ENCODE measurements at places on chromosomes 2 and 18. TPM values are rescaled to one million over a fixed set of nuclear protein-coding genes. Genes with fewer than 3 reads are reported as not detected.

- DNase-seq = no peak
Measured at GRCh38 chr18:69684789-69685188, 262.9 kb downstream of the CD226 start.

The RND3 gene
- total RNA-seq = not detected

GRCh38 chr2:121803503-121803902, 48.1 kb downstream of the TSN start:
- no peak for DNase-seq

GRCh38 chr2:134512734-134513464, 205.9 kb downstream of the TMEM163 start:
- DNase-seq = no peak

DNA sequence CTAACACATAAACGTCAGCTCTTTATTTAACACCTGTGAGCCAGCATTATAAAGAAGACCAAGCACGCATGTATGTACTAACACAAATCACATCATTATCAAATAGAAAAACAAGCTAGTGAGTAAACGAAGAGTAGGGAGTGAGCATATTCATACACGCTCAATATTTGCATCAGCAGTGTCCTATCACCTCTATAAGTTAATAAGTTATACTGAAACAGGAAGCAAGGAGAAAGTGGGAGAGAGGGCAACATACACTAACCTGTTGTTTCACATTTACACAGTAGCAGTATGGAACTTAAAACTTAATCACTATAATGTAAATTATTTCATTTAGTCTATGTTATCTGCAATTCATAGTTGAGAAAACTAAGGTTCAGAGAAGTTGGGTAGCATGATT, 321.5 kb upstream of the TANK start:
- no peak for DNase-seq

- DNase-seq = no peak
Measured at GRCh38 chr2:12107939-12108338, 361.5 kb downstream of the LPIN1 start.

- no peak for DNase-seq
Measured at GRCh38 chr2:175808858-175809257, 193.2 kb downstream of the LNPK start.

GRCh38 chr18:31243740-31244512, 74.0 kb upstream of the DSG1 start:
- DNase-seq = no peak

The CABLES1 gene
- total RNA-seq = 5.7 TPM

- DNase-seq = no peak
Measured at GRCh38 chr18:6239716-6240115, 175.0 kb downstream of the L3MBTL4 start.

DNA sequence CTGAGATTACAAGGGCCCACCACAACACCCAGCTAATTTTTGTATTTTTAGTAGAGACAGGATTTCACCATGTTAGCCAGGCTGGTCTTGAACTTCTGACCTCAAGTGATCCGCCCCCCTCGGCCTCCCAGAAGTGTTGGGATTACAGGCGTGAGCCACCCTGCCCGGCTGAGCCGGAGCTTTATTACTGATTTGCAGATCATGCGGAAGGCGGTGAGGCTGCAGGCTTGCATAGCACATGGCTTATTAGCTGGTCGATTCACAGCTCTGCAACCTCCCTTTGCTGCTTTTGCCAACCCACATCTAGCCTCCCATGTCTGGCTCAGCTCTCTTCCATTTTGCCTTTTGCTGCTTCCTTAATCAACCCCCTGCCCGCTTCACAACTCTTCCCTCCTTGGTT, 210.3 kb downstream of the VAPA start:
- no peak for DNase-seq

DNA sequence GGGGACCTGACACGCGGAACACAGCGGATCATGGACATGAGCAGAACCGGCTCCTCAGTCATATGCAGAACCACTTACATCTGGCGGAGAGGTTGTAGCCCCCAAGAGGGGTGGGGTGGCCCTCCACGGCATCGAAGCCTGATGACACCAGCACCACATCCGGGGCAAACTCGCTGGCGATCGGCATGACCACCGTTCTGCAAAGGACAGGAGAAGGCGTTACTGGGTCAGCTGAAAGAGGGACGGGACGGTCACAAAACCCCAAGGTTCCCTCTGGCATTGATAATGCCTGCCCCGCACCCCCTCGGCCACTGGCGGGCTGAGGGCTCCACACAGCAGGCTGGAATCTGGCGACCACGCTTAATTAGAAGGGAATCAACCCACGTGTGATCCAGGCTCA, 220.5 kb downstream of the TWIST2 start:
- no peak for DNase-seq

The UGT1A5 gene
- not detected for total RNA-seq

DNA sequence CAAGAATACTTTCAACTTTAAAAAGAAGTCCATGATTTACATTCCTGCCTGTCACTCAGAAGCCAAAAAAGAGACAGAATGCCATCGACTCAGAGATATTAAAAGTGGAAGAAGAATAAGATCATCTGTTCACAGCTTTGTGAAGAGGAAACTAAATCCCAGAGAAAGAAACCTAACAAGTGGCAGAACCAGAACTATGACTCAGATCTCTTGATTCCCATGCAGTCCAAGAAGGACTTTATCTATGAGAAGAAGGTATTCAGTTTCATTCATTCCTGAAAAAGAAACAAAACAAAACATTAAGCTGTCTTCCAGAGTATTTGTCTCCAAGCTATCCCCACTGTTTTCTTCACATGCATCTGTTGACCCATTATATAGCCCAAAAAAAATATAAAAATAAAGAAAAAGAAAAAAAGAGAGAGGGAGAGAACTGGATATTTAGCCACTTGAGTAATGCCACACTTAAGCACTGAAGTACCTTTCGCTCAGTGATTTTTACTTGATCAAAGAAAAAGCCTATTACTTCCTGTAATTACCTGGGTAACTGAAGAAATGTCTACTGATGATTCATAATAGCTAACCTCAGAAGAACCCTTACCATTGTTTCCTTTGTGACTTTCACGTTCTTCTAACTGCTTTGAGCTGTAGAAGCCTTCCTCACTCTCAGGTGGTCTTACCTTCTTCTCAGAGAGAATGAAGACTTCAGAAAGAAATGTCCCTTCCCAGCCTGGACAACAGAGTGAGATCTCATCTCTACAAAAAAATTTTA, 17.7 kb upstream of the AKAIN1 start:
- no peak for DNase-seq

GRCh38 chr2:156430236-156430979, 5.8 kb upstream of the GPD2 start:
- no peak for DNase-seq

- DNase-seq = no peak
Measured at GRCh38 chr18:50104421-50104820, 90.5 kb downstream of the MYO5B start.

The METAP1D gene
- 12.0 TPM for total RNA-seq

- no peak for DNase-seq
Measured at GRCh38 chr2:33873076-33873605, 274.0 kb upstream of the FAM98A start.

GRCh38 chr2:60385648-60386047, 167.8 kb downstream of the BCL11A start:
- no peak for DNase-seq

The CRYGD gene
- total RNA-seq = not detected

- no peak for DNase-seq
Measured at GRCh38 chr18:77894060-77894459, 644.4 kb downstream of the GALR1 start.

DNA sequence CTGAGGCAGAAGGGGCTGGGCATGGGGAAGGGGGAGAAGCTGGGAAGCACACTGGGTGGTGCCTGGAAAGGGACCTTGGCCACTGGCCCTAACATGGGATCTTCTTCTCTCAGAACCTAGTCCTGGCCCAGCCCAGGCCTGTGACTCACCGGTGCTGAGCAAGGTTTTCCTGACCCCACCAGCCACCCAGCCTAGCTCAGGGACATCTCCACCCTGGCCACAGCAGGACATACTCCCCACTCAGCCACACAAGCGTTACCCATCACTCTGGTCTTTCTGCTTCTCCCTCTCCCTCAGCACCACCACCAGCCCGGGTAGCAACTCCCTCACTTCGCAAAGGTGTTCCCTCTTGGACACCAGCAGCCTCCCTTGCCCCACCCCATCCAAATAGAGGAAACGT, 22.8 kb downstream of the TNS1 start:
- no peak for DNase-seq

- no peak for DNase-seq
Measured at GRCh38 chr2:23027396-23027795, 357.6 kb upstream of the KLHL29 start.

GRCh38 chr2:215360596-215360995, 48.7 kb downstream of the ATIC start:
- no peak for DNase-seq

DNA sequence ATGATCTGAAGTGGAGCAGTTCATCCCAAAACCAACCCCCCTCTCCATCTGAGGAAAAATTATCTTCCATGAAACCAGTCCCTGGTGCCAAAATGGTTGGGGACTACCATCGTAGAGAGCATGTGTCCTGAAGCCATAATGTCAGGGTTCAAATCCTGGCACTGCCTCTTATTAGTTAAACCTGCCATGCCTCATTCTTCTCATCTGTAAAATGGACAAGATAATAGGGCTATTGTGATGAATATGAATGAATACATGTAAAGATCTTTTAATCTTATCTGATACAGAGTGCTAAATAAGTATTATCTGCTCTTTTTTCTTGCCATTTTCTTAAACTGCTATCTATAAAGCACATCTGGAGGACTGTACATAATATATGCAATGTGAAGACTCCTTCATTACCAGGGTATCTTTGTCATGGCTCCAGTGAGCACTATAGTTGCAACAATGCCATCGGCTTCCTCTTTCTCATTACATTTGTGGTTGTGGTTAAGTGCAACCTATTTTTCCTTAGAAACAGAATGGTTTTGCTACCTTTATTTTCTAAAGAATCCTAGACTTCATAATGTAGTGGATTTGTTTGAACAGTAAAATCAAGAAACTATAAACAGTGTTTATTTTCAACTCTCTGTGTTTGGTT, 27.0 kb downstream of the MFSD6 start:
- no peak for DNase-seq

DNA sequence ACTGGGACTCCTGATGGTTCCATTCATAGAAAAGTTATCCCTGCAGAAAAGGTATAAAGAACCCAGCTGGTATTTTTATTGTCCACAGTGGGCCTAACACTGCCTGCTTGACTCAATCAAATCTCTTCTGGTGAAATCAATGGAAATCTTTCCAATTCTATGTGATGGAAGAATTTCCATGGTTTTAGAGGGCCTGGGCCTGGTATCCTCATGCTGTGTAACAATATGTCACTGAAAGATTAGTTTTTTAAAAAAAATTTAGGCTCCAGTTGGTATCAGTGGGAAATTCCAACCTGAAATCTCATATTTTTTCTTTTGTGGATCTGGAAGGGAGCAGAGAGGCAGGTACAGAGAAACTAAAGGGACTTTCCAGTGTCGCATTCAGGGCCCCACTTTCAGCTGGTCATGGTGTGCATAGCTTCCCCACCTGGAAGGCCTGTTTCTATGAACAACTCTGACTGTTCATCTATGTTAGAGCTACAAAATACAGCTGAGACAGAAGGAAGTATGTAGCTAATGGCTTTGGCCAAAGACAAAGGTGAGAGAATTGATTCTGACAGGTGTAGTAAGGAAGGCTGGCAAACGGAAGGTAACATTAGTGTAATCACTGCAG, 20.9 kb downstream of the NEB start:
- no peak for DNase-seq

DNA sequence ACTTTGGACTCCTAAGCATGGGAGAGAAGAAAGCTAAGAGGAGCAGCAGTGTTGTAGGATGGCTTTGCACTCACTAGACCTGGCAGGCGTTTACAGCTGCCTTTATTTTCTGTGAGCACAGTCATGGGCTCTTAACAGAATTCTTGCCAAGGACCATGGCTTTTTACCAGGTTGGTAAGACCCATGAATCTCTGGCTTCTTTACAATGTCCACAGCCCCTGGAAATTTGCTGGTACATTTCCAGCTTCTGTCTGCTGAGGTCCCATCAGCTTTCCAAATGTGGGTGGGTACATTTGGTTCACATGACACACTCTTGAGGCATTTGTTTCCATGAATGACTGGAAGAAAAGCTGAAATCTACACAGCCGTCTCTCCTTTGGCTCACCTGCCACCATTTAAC, 162.7 kb downstream of the PPP1R1C start:
- no peak for DNase-seq

DNA sequence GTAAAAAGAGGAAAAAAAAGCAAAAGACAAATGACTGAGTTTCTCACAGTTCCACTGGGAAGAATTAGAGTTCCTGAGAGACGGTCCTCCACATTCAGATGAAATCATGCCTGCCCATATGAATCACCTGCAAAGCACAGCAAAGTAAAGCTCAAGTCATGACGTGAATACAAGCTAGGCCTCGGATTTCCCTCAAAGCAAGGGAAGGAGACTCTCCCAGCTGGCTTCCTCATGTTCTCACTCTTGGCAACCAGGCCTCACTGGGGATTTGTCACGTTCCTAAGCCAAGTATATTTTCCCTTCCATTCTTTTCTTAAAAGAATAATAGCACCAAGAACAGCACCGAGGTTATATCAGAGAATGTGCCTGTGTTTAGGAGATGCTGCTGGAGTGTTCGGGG, 47.0 kb downstream of the CYP27C1 start:
- no peak for DNase-seq

DNA sequence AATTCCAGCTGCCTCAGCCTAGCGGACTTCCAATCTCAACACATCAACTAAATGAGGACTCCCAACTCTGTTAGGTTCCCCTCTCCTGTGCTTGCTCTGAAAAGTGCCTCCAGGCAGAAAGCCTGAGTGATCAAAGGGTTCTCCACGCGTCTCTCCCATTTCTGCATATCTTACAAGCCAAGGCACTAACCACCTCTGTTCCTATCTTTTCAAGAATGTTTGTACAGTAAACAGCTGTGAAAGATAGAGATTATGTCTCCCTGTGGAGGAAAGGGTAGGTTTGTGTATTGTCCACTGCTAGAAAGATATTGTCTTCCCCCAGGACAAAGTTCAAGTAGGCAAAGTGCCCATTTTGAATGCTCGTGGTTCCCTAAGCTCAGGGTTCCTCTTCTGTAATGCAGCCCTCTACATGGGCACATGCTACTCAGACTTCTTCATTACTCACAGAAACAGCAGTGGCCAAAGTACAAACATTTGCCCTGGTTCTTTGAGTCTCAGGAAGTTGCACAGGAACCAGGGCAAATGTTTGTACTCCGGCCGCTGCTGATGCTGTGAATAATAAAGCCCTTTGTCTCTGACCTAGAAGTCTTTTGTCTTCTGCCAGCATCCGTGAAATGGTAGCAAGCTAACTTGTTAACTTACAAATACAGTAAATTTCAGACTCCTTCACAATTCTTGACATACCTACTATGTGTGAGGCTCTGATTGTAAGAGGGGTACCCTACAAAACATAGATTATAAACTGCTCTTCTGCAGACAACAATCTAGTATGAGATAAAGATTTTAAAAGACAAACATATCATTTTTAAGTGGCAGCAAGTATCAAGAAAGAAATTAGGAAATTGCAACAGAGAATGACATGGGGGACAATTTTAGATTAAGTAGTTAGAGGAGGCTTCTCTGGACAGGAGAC, 44.5 kb downstream of the PKDCC start:
- DNase-seq = no peak

- DNase-seq = no peak
Measured at GRCh38 chr2:86045541-86045940, 60.1 kb downstream of the POLR1A start.

The KCNIP3 gene
- 1.0 TPM for total RNA-seq

Measured in naive thymus-derived CD4-positive, alpha-beta T cell (primary cell).